ENCODE measurements at places on chromosomes 7 and 10.
A peak's percentile ranks its signal among the peaks of the same experiment; 100 is the strongest.

GRCh38 chr7:38748056-38748610, 117.0 kb upstream of the AMPH start:
- no peak for ATAC-seq

DNA sequence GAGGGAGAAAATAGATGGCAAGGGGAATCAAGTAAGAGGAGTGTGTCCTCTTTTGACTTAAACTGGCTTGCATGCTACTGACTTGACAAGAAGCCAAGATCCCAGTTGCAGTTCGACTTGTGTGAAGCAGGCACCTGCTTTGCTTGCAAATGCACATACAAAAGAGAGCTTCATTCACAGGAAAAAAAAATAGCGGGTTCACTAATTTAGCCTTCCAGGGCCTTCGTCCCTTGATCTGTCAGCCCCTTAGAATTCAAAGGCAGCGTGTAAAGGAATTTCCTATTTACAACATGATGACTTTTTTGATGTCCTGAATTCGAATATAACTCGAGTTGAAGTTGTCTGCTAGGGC, 192.1 kb downstream of the CELF2 start:
- ATAC-seq: no peak

DNA sequence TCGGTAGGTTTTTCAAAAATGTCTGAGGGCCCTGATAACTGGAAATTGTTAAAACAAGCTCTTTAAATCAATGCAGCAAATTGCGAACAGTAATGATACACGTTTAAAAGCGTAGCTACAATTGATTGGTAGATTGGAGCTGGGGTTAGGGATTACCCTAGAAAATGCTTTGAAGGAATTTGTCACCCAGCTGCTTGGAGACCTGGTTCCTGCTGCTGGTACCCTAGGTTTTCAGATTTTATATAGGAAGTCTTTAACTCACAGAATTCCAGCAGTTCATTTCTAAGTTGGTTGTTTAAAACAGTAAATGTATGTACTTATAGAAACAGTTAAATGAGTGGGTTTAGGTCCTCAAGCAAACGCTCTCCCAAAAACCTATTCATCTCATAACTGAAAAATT, 1.5 kb downstream of the HECTD2 start:
- no peak for ATAC-seq

DNA sequence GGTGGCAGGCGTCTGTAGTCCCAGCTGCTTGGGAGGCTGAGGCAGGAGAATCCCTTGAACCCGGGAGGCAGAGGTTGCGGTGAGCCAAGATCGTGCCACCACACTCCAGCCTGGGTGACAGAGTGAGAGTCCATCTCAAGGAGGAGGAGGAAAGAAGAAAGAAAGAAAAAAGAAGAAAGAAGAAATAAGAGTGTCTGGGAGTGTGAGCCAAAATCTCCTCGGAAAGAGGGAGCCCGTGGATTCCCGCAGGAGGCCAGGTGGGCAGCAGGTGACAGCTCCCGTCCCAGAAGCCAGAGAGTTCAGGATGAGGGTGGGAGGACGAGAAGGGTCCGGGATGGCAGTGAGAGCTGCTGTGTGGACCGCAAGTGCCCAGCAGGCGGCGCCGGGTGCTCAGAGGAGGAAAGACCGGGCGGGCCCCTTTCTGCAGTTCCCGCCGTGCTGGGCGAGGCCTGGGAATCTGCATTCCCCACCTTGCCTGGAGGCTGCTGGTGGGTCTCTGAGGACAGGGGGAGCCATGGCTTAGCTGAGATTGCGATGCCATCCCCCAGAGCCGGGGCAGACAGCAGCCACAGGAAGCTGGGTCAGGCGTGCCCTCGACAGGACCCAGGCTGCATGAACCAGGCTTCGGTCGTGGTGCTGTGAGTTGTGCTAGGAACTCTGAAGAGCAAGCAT, 17.1 kb upstream of the AMZ1 start:
- peak; percentile 93 for ATAC-seq

DNA sequence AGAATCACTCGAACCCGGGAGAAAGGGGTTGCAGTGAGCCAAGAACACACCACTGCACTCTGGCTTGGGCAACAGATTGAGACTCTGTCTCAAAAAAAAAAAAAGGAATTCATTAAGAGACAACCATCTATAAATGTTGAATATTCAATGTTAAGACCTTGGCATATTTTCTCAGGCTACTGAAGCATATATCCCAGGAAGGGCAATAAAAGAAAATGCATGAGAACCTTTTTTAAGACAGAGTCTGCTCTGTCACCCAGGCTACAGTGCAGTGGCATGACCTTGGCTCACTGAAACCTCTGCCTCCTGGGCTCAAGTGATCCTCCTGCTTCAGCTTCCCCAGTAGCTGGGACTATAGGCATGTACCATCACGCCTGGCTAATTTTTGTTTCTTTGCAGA, 165.0 kb downstream of the JMJD1C start:
- no peak for ATAC-seq

GRCh38 chr7:132077971-132078685, 498.1 kb downstream of the PLXNA4 start:
- no peak for ATAC-seq

- ATAC-seq: peak; percentile 79
Observed at GRCh38 chr10:43292755-43293676, 26.2 kb upstream of the RASGEF1A start.

DNA sequence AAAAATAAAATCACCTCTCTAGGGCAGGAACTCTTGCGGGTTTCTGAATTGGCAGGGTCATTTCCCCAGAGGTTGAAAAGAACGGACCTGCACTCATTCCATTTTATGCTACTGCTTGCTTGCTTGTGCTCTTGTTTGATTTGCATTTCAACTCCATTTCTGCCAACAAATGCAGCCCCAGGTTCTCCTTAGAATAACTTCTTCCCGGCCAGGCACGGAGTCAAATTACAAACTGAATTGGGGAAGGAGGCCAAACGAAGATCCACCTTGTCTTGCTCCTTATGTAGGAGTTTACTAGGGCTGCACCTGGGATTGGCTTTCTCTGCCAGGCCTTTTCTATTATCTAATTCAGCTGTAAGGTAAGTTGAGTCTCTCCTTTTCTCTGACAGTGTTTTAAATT, 79.6 kb downstream of the HGF start:
- no peak for ATAC-seq

DNA sequence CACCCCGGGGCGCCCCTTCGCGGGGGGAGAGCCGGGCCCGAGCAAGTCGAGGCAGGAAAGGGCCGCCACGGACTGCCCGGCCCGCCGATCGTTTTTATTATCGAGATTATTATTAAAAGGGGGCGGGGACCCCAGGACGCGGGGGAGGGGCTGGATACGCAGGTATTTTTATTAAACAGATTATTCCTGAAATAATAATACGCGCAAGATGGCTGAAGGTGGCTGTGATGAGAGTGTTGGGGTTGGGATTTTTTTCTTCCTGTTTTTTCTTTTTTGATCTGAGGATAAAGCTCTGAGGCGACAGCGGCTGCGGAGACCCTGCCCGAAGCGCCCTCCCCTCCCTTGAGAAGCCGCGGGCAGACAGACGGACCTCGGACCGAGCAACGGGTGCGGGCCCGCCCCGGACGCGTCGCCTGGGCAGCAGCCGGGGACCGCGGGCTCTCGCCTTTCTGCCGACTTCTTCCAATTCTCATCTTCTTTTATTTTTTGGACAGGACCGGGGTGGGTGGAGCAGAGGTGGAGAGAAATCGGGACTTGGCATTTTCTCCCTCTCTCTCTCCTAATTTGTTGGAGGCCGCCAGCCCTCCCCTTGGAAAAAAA, 1.4 kb upstream of the TRIM8 start:
- no peak for ATAC-seq

- ATAC-seq: no peak
Observed at GRCh38 chr7:132456418-132456817, 119.9 kb downstream of the PLXNA4 start.

DNA sequence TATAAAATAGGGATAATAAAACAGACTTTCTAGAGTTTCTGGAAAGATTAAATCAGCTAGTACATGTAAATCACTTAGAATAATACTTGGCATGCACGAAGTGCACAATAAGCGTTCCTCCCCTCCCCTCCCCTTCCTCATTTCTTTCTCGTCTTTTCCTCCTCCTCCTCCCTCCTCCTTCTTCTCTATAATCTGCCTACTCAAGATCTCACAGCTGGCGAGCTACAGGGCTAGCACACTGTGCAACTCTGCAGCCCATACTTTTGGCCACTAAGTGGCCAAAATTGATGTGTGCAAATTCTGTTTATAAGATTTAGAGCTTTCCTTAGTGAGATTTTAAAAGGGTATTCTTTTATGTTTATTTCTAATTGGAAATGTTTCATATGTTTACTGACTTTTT, 565.3 kb downstream of the PHTF2 start:
- ATAC-seq: no peak

- no peak for ATAC-seq
Observed at GRCh38 chr7:158186864-158187693, 400.5 kb downstream of the PTPRN2 start.

DNA sequence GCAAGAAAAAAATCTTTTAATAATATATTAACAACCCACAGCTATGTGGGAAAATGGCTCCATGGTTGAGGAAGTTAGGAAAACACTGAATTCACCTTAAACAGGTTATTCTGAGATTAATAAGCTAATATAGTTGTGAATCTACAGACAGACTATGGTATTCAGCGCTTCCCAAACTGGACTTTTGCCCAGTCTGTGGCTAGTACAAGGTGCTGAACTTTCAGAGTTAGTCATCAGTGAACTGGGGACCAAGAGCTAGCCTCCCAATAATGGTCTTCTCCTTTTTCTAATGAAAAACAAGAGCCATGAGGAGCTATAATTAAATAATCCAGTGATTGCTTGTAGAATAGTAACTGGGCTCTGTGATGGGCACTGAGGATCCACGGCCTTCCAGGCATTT, 65.3 kb downstream of the FRMPD2 start:
- no peak for ATAC-seq

GRCh38 chr7:116679500-116679899, 7.5 kb downstream of the MET start:
- peak; percentile 87 for ATAC-seq

- ATAC-seq: peak; percentile 36
Observed at GRCh38 chr7:28328822-28329660, 83.3 kb upstream of the CREB5 start.

GRCh38 chr10:45555795-45556194, 116.8 kb downstream of the ZFAND4 start:
- ATAC-seq: no peak

DNA sequence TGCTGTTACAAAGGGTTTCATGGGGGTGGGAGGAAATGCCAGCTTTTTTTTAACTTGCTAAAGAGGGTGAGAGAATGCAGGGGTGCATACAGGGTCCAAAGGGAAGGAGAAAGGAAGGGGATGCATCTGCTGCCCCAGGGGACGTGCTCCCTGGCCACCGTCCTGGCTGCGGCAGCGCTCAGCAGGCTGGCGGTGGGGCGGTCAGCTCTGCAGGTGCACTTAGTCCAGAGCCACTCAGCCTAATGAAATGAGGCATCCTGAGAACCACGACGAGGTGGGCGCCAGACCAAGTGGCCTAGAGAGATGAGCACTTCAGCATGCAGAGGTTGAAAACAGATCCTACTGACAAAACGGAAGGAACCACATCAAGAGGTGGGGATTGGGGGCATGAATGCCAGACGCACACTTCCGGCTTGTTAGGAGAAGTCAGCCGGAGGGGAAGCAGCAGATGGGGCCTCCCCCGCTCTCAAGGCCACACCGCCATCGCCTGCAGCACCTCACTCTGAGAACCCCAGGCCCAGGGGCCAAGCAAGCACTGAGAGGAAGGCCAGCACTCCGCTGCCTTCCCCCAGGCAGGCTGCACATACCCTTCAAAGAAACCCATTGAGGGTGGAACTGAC, 94.5 kb downstream of the MAD1L1 start:
- no peak for ATAC-seq

DNA sequence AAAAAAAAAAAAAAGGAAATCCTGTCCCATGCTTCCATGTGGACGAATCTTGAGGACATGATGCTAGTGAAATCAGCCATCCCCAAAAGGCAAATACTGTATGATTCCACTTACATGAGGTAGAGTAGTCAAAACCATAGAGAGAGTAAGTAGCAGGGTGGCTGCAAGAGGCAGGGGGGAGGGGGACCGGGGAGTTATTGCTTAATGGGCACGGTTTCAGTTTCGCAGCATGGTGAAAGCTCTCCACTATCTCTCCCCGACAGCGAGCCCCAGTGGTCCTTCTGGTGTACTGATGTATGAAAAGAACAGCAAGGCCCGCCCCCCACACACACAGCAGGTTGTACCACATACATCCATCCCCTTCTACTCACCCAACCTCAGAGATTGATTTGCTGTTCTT, 32.8 kb downstream of the NOD1 start:
- peak; percentile 60 for ATAC-seq

- ATAC-seq: no peak
Observed at GRCh38 chr10:106877574-106877973, 286.9 kb downstream of the SORCS1 start.

- ATAC-seq: peak; percentile 32
Observed at GRCh38 chr7:12162415-12163113, 48.5 kb upstream of the TMEM106B start.

DNA sequence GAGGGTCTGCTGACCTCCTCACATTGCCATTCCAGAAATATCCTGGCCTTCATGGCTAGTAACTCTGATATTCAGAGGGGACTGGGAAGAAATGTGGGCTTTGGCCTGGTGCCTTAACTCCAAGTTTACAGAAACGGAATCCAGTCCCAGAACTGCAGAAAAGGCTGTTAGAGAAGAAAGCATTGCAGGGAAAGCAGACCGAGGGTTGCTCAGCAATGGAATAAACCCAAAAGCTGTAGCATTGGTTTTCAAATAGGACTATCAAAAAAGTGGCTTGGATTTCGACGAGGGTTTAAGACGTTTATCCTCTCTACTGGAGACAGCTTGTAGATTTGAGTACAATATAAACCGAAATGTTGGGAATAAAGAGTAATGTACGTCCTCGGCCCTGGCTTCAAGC, 425.8 kb upstream of the FOXK1 start:
- ATAC-seq: no peak

- ATAC-seq: peak; percentile 92
Observed at GRCh38 chr7:30238721-30239441, 45.5 kb upstream of the ZNRF2 start.

GRCh38 chr10:89151857-89152256, 55.3 kb downstream of the CH25H start:
- ATAC-seq: no peak

DNA sequence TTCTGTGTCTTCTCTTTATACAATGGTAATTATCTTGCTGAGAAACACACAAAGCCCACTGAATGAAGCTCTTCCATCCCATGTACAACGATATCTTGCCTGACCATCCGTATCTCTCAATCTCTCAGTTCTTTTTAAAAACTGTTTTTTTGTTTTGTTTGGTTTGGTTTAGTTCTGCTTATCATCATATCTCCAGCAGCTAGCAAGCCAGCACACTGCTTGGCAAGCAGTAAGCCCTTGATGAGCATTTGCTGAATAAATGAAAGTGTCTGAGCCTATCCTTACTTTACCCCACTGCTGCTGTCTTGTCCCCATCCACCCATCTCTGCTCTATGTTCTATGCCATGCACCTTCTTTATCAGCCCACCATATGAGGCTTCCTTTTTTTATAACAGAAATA, 34.2 kb downstream of the ITGB1 start:
- no peak for ATAC-seq
